ENCODE measurements at places on chromosomes 7 and 10.

DNA sequence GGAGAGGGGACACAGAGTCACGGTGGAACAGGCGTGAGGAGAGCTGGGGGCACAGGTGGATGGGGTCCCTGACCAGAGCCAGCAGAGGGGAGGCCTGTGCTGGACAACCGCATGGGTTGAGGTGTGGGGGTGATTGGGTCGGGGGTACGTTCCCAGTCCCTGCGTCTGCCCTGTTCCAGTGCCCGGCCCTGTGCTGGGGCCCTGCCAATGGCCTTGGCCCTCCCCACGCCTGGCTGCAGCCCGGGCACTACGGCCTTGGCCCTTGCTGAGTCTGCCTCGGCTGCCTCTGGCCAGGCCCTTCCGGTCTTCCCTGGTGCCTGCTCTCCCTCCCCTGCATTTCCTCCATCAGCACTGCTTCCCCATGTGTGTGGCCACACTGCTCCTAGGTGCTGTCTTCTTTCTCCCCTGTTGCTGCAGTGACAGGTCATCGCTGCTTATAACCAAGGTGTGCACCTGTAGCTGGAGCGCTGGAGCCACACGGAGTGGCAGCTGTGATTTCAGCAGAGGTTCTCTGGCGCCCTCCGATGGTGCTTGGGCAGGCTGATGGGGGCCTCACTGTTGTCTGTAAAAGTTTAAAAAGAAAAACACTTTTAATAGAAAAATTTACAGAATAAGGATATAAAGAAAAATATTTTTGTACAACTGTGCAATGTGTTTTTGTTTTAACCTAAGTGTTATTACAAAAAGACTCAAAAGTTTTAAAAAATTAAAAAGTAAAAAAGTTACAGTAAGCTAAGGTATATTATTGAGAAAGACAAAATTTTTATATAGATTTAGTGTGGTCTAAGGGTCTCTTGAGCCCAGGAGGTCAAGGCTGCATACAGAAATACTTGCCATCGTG lies 45.2 kb upstream of the BHLHA15 start:
- peak; percentile 46 for DNase-seq

- DNase-seq, result no peak
Observed at GRCh38 chr7:3067193-3067592, 23.5 kb upstream of the CARD11 start.

DNA sequence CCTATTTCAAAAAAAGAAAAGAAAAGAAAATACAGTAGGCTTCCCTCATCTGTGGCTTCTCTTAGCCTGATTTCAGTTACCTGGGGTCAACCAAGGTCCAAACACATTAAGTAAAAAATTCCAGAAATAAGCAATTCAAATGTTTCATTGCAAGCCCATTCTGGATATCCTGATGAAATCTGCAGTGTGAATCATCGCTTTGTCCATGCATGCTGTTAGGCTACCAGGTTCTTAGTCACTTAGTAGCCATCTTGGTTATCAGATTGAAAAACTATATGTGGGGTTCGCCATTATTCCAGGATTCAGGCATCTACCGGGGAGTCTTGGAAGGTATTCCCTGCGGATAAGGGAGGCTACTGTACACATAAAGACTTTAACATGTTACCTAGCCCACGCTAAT lies 991 bp upstream of the FAM204A start:
- DNase-seq, result no peak

GRCh38 chr7:90595801-90596670 lies at the start of gene CDK14:
TSS of gene CDK14 (plus strand) at chr7:90596321. CDS start at chr7:90596628, 307 bp downstream.
- DNase-seq, result no peak

DNA sequence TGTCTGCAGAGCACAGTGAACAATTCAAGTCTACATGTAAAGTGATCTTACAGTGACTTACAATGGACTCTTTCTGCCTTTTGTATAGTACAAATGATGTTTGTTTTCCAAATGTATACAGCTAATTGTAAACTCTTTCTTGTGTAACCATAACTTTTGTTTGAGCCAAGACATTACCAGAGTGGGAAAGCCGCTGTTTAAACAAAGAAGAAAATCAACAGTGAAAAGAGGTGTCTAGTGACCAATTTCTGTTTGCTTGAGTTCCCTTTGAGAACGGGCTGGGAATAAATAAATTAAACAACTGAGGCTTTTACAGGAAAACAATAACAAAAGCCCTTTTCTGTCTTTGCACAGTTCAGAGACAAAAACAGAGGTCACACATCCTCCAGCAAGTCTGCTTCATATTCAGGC lies 1163.4 kb downstream of the CNTNAP2 start:
- DNase-seq, result no peak

DNA sequence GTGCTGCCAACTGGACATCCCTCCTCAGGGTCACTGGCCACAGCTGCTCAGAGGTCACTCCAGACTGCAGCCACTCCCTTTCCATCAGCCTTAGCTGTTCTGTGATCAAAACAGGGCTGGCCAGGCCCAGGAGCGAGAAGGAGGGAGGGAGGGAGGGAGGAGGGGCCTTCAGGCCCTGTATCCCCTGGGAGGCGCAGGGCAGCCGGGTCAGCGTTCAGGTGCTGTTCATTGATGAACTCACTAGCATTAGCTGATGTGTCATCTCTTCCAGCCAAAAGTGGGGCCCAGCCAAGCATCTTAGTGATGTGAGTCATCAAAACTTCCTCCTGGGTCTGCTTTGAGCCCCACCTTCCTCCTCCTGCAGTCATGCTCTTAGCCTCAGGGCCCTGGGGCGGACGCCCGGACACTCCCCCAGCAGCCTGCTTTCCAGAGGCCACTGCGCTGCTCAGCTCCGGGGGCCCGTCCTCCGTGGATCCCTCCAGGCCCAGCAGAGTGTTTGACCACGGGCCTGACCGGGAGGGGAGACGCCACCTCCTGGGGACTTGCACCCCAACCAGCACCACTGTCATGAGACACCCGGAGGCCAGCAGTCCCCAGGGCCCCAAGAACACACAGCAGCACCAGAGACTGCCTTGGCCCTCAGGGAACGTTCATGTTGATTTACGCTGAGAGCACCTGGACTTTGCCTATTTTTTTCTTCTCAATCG lies 149.2 kb downstream of the PRKAG2 start:
- peak; percentile 20 for DNase-seq

GRCh38 chr10:48382982-48383381 lies 76.5 kb downstream of the MAPK8 start:
- no peak for DNase-seq

- no peak for DNase-seq
Observed at GRCh38 chr7:106262221-106262881, 22.4 kb downstream of the NAMPT start.

DNA sequence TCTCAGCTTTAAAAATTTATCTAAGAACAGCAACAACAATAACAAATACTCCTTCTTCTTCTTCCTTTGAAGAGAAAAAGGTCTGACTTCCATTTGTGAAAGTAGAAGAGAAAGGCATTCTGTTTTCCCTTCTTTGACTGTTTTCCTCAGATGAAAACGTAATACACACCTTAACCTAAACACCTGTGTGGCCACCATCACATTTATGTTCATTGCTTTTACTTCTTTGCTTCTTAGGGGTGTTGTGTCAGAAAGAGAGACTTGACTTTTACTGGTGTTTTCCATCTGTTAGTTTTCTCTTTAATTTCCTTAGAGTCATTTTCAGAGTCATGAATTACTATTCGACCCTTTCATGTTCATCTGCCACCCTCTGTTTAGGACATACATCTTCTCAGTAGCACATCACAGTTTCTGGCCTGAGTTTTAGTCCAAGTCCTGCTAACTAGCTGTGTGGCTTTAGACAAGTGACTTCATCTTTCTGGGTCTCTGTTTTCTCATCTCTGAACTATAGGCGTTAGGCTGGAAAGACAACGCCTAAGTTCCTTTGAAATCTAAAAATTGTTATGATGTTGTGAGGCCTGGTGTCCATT lies 283.8 kb downstream of the GATA3 start:
- no peak for DNase-seq

All from activated T-cell treated with anti-CD3 and anti-CD28 coated beads for 1 hour (primary cell).